ENCODE measurements at places on chromosomes 16 and 17. TPM values are rescaled to one million over a fixed set of nuclear protein-coding genes. Genes with fewer than 3 reads are reported as not detected.

The CCDC154 gene
- 0.30 TPM for total RNA-seq

The TRAPPC2L gene
- total RNA-seq = 39.5 TPM

The CDRT15L2 gene
- not detected for total RNA-seq

The MMP25 gene
- not detected for total RNA-seq

The APOH gene
- not detected for total RNA-seq

The PRCD gene
- total RNA-seq = 1.2 TPM

The SPN gene
- total RNA-seq = not detected

The VMO1 gene
- not detected for total RNA-seq

The RNF151 gene
- not detected for total RNA-seq

The SSTR5 gene
- total RNA-seq = not detected

The EMP2 gene
- total RNA-seq = 2.7 TPM

The CDRT15 gene
- total RNA-seq = not detected

The TBC1D3C gene
- not detected for total RNA-seq

The NPIPB9 gene
- 3.6 TPM for total RNA-seq

The PYDC1 gene
- not detected for total RNA-seq

The KAT7 gene
- 19.9 TPM for total RNA-seq

The TRPV2 gene
- total RNA-seq = 49.9 TPM

The NLGN2 gene
- 15.1 TPM for total RNA-seq

The TP53TG3 gene
- total RNA-seq = not detected

The TTLL6 gene
- 0.18 TPM for total RNA-seq

The LPO gene
- total RNA-seq = not detected

The ITGAX gene
- total RNA-seq = not detected

The C17orf50 gene
- not detected for total RNA-seq

The TBC1D3H gene
- not detected for total RNA-seq

The AANAT gene
- not detected for total RNA-seq

The NATD1 gene
- total RNA-seq = 2.4 TPM

The NLRC5 gene
- 34.4 TPM for total RNA-seq

The VPS25 gene
- total RNA-seq = 67.1 TPM

The SLC13A5 gene
- total RNA-seq = not detected

The TCAP gene
- 0.30 TPM for total RNA-seq

The SLC12A3 gene
- not detected for total RNA-seq

The MYL4 gene
- total RNA-seq = 0.23 TPM

The SNAI3 gene
- under 0.01 TPM for total RNA-seq

The STAT5A gene
- 19.0 TPM for total RNA-seq

The CDT1 gene
- 0.30 TPM for total RNA-seq

The CBX2 gene
- total RNA-seq = 3.8 TPM

The KRTAP4-1 gene
- not detected for total RNA-seq

The GRIN2C gene
- 0.18 TPM for total RNA-seq

The CCDC43 gene
- total RNA-seq = 37.9 TPM

The HES7 gene
- not detected for total RNA-seq

The KRT36 gene
- not detected for total RNA-seq

The KCNG4 gene
- not detected for total RNA-seq

The CHRNE gene
- total RNA-seq = 0.30 TPM

The YPEL2 gene
- 19.0 TPM for total RNA-seq
